ENCODE measurements at places on chromosomes 5 and 9. TPM values are rescaled to one million over a fixed set of nuclear protein-coding genes. Genes with fewer than 3 reads are reported as not detected.
A peak's percentile ranks its signal among the peaks of the same experiment; 100 is the strongest.

DNA sequence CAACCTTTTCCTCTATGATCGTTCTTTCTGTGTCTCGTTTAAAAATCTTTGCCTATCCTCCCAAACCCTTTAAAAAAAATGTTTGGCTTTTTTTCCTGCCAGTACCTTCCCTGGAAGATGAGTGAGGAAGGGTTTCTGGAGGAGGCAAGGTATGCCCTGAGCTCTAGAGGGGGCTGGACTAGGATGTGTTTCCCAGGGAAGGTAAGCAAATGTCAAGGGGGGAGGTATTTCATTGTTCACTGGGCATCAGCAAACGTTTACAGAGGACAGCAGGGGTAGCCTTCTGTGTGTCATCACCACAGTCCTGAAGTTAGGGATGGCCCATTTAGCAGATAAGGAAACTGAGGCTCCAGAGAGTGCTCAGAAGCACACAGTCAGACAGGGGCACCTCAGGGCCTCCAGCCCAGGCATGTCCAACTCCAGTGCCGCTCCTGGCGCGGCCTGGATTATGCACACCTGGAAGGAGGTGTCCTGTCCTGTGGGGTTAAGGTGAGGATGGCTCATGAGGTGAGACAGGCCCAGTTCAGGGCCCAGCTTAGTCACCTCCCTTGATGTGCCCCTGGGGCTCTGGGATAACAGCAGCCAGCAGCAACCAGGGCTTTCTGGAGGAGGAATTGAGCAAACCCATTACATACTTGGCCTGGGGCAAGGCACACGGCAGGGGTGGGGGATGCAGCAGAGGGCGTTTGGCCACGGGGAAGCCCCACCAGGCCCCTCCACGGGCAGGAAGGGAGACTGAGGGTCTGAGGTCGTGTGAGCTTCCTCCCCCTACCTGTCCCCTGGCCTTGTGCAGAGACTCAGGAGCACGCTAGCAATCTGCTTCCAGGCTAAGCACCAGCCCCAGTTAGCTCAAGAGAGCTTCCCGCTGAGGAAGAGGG lies 100.3 kb upstream of the LMX1B start:
- DNase-seq: no peak
- H3K4me3 ChIP-seq: no peak overlapping the region
- no peaks in the 10 kb centered on the region for H3K36me3 ChIP-seq

DNA sequence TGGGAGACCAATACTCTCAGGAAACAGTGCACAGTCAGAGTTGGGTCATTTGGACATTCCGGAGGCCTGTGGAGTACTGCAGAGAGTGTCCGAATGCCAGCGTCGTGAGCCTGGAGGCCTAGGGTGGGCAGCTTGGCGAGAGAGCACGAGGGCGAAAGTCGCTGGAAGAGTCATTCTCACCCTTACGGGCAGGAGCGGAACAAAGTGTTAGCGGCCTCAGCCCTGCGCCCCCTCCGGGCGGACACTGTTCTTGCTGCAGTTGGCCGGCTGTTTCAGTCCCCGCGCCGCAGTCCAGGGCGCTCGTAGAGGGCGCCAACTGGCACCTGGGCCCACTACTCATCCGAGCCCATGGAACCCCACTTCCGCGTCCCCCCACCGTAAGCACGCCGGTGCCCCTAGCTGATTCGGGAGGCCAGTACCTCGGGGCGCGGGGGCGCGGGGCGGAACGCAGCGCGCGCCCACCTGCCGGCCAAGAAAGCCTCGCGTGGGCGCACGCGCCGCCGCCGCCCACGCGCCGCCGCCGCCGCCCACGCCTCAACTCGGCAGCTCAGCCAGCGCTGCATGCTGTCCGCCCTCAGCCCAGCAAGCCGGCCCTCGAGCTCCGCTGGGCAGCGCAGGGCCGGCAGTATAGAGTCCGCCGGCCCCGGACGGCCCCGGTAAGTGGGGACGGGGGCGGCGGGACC lies 99.7 kb upstream of the CCL21 start:
- no peaks in the 10 kb centered on the region for H3K36me3 ChIP-seq
- DNase-seq: no peak
- peaks cover 52% of the 10 kb centered on the region for H3K27me3 ChIP-seq
- no peak overlapping the region for H3K27ac ChIP-seq

NRG2 gene
- not detected for total RNA-seq

- H3K27me3 ChIP-seq: peaks cover 31% of the 10 kb centered on the region
- no peak overlapping the region for H3K27ac ChIP-seq
- H3K4me1 ChIP-seq: peaks cover 5% of the 10 kb centered on the region
- no peaks in the 10 kb centered on the region for H3K36me3 ChIP-seq
Measured at GRCh38 chr9:130173666-130173983, 1.4 kb downstream of the NCS1 start.

- H3K27ac ChIP-seq: no peak overlapping the region
- H3K27me3 ChIP-seq: no peaks in the 10 kb centered on the region
- no peaks in the 10 kb centered on the region for H3K36me3 ChIP-seq
- no peak for DNase-seq
- no peak overlapping the region for H3K4me3 ChIP-seq
Measured at GRCh38 chr5:9283021-9283420, 262.9 kb downstream of the SEMA5A start.

ARL14EPL gene
- not detected for total RNA-seq

GRCh38 chr9:35749515-35750255 lies 598 bp downstream of the RGP1 start:
- peak overlapping the region; percentile 83 for H3K4me3 ChIP-seq
- peaks cover 50% of the 10 kb centered on the region for H3K4me1 ChIP-seq
- peak; percentile 62 for DNase-seq

SPINK4 gene
- total RNA-seq: not detected

- H3K4me3 ChIP-seq: no peak overlapping the region
- DNase-seq: no peak
- H3K27me3 ChIP-seq: no peaks in the 10 kb centered on the region
Measured at GRCh38 chr5:176781638-176782570, 28.5 kb upstream of the UNC5A start.

F2RL1 gene
- total RNA-seq: 0.89 TPM
